ENCODE measurements at places on chromosomes 7 and 10.

- DNase-seq, result no peak
Measured at GRCh38 chr7:127812540-127812939, 160.5 kb downstream of the SND1 start.

- no peak for DNase-seq
Measured at GRCh38 chr10:52268790-52269189, 45.3 kb upstream of the DKK1 start.

GRCh38 chr10:72079356-72079755, 9.0 kb downstream of the SPOCK2 start:
- DNase-seq, result peak; percentile 44

GRCh38 chr7:44769776-44770294, 21.2 kb downstream of the ZMIZ2 start:
- no peak for DNase-seq

DNA sequence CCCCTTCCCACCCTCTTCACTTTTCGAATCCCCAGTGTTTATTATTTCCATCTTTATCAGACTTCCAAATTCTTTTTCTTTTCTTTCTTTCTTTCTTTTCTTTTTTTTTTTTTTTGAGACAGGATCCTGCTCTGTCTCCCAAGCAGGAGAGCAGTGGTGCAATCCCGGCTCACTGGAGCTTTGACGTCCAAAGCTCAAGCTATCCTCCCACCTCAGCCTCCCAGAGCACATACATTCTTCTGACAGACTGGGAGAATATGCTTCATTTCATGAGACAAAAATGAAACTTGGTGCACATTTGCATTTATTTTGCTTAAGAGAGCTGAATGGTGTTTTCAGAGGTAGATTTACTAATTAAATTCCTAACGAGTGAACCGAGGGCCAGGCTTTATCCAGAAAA, 80.1 kb upstream of the FZD8 start:
- no peak for DNase-seq

DNA sequence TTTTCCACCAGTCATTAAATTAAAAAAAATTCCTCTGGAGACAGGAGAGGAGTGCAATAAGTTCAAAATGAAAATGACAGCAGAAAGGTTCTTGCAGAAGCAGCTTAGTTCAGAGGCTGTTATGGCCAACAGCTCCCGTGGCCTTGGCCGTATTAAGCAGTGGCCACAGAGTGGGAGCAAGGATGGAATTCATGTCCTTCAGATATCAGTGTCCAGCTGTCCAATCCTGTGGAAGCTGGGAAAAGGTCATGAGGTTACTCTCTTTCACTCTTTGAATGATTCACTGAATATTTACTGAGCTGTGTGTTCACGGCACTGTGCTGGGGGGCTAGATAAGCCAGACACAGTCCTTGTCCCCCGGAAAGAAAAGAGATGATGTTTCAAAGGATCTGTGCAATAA, 231.8 kb downstream of the BMPER start:
- DNase-seq, result no peak

GRCh38 chr7:82039621-82040020, 269.8 kb upstream of the HGF start:
- DNase-seq, result no peak

DNA sequence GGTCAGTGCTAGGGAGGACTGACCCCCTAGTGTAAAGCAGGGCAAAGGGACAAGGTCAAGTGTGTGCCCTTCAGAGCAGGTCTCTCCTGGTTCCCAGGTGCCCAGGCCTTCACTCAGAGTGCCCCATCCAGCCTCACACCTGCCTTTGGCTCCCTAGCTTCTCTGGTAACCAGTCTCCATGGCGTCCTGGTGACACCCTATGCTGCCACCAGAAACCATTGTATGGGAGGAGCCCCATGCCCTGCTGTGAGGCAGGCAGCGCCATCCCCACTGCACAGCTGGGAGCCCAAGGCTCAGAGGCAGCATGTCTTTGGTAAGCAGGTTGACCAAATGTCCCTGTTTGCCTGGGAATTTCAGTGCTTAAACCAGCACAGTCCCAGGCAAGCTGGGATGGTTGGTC, 33.1 kb upstream of the HMX3 start:
- DNase-seq, result no peak

GRCh38 chr7:127534636-127535035, 50.8 kb downstream of the GCC1 start:
- DNase-seq, result no peak

GRCh38 chr7:106094780-106095179, 17.3 kb downstream of the SYPL1 start:
- no peak for DNase-seq

- DNase-seq, result no peak
Measured at GRCh38 chr10:99524736-99525380, 7.9 kb upstream of the NKX2-3 start.

GRCh38 chr10:7480742-7481367, 70.0 kb upstream of the SFMBT2 start:
- DNase-seq, result no peak

GRCh38 chr7:106814887-106815286, 50.2 kb upstream of the PIK3CG start:
- DNase-seq, result no peak

DNA sequence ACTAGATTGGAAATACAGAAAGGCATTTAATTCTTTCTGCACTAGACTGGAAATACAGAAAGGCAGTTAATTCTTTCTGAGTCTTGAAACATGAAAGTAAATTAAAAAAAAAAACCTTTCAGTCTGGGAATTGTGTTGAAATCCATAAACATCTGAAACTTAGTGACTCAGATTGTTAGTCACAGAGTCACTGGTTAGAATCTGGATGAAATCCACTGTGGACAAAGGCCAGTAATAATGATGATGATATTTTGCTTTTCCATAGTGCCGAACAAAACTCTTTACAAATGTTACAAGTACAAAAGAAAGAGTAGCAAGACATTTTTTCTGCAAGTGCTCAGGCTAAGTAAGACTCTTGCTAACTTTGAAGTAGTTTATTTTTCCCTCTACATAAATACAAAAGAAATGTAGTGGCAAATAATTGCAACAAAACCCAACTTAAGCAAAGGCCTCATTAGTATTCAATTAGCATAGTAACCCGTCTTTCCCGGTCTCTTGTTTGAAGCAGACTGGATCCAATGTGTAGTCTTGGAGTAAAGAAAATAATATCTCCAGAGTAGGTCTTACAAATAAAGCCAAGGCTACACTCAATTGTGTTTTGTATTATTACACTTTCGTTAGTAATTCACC, 5.8 kb upstream of the PRTFDC1 start:
- DNase-seq, result no peak

- no peak for DNase-seq
Measured at GRCh38 chr7:154789404-154789803, 213.5 kb downstream of the PAXIP1 start.

DNA sequence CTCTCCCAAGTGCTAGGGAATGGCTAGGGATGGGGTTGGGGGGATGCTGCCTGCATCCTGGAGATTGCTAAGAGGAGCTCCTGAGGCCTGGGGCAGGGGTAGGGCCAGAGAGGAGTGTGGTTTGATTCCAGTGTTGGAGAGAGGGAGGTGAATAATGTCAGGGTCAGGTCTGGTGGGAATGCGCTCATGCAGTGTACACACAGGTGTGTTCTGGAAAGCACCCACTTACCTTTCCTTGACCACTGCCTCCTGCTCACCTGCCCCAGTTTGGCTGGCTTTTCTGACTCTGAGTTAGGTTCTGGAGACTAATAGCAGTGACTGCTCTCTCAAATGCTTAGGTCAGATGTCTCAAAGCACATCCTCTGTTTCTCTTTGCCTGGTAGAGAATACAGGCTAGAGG, 135.4 kb upstream of the BMPER start:
- no peak for DNase-seq

- no peak for DNase-seq
Measured at GRCh38 chr7:121761399-121761798, 111.6 kb upstream of the PTPRZ1 start.

DNA sequence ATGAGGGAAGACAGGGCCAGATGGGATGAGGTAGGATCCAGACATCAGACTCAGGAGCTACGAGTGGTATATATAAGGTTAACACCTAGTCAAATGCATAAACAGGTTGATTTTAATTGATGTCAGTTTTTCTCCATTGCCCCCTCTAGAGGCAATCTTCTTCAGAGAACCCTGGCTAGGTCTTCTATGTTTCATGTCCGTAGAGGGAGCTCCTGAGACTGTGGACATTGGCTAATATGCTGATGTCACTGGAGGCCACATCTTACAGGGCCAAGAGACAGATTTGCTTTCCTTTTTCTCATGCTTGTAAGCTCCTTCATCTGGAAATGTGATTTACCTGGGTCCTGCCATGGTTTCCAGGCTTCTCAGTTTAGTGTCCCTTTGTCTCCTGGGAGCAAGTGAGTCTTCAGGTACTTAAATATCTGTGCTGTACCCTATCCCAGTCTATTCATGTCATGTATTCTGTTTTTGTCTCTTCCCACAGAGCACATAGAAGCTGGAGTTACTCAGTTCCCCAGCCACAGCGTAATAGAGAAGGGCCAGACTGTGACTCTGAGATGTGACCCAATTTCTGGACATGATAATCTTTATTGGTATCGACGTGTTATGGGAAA, 161.6 kb upstream of the PRSS1 start:
- no peak for DNase-seq

DNA sequence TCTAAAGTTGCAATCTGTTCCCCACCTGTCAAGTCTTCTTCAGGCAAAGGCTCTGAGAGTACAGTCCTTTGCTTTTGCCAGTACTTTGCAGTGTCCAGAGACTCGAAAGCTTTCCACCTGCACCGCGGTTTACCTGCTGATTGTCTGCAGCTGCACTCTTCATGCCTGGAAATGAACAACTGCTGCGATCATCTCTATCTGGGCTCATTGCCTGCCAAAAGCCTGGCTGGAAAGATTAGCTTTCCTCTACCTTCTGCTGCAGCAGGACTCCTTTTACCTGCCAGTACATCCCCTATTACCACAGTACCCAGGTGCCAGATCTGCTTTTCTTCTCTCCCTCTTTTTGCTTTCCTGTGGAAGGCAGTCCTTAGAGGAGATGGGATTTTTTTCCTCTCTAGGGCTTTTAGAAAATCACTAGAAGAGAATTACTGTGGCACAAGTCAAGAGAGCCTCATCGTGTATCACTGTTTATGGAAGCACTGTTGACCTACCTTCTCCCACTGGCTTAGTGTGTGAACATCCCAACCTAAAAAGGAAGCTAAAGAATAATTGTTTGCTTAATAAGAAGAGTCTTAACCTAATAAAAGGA, 2.2 kb downstream of the STRIP2 start:
- DNase-seq, result no peak

- no peak for DNase-seq
Measured at GRCh38 chr7:150784954-150785353, 15.2 kb downstream of the TMEM176B start.

DNA sequence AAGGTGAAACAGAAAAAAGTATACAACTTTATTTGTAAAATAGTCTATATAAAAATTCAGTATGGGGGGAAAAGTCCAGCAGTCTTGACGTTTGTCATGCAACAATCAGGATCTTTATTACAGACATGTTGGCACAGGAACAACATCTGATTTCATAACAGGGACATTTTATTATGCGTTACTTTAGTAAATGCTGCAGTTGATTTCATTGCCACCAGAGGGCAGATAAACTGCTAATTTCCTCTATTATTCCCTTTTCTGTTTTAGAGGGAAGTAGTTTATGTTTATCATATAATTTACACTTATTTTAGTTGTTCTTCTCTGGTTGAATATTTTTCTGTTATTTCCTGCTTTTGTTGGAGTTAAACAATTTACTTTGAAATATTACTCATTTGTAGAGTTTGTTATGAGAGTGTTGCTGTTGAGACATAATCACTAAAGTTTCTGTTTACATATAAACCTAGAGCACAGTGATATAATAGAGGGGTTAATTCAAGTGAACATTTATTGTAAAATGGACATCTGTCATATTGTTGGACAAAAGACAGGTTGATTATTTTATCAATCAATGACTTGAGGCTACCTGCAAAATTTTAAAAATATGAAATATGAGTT, 3.3 kb downstream of the PLXDC2 start:
- no peak for DNase-seq

- no peak for DNase-seq
Measured at GRCh38 chr10:86256690-86257315, 109.8 kb downstream of the GRID1 start.

DNA sequence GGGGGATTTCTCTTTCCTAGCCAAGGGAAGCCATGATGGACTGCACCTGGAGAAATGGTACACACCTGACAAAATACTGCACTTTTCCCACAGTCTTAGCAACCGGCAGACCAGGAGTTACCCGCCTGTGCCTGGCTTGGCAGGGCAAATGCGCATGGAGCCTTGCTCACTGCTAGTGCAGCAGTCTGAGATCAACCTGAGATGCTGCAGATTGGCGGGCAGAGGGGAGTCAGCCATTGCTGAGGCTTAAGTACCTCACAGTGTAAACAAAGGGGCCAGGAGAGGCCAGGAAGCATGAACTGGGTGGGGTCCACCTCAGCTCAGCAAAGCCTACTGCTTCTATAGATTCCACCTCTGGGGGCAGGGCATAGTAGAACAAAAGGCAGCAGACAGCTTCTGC, 49.4 kb downstream of the OR13A1 start:
- no peak for DNase-seq

GRCh38 chr7:92437956-92438491, 9.3 kb upstream of the GATAD1 start:
- no peak for DNase-seq

GRCh38 chr10:132400041-132400546, 3.1 kb downstream of the PWWP2B start:
- DNase-seq, result no peak

DNA sequence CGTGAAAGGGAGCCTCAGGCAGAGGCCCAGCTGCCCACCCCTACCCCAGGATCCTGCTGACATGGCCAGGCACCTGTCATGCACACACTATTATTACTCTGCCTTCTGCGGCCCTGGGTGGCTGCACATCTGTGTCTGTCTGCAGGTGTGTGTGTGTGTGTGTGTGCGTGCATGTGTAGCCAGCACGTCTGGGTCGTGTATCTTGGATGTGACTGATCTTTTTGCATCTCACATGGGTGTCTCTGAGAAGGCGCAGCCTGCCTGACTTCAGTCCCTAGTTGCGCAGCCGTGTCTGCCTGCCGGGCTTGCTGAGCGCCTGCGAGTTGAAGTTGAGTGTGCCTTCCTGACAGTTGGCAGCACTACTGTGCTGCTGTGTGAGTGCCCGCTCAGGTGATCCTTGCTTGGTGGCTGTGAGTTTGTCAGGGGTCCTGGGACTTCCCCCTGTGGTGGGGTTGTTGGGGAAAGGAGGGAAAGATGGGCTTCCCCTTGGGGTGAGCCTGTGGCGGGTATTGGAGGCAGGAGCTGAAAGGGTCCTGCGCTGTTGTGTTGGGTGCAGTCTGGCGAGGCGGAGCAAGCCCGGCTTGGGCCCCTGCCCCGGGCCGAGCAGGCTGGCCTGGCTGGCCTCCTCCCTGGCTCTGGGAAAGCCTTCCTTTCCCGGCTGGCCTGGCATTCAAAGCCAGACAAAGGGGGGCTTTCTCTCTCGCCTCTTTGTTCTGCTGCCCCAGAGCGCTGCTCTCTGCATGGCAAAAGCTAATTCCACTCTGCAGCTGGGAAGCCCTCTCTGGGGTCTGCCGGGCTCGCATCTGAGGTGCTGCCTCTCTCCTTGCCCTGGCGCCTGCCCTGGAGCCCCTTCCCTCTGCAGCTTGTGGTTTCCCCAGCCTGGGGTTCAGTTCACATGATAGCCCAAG, 4.9 kb downstream of the TRIM8 start:
- no peak for DNase-seq
